Posterior vena cava (tissue), 2 donors: ENCODE measurements at places on chromosomes 13 and 19.
A peak's percentile ranks its signal among the peaks of the same experiment; 100 is the strongest.

GRCh38 chr13:110396913-110397381, 89.9 kb downstream of the COL4A2 start:
- DNase-seq, result peak; percentile 97

- no peak for DNase-seq
These were observed 160.1 kb downstream of the KDM4B start for GRCh38 chr19:5128936-5129389.

GRCh38 chr13:70043685-70044084, 63.9 kb upstream of the ATXN8OS start:
- DNase-seq, result no peak

GRCh38 chr19:29873024-29873800, 61.4 kb downstream of the CCNE1 start:
- DNase-seq, result peak; percentile 90

- no peak for DNase-seq
These were observed 7.2 kb downstream of the RNU6-9 start for GRCh38 chr19:900302-901111.

- DNase-seq, result peak; percentile 86
These were observed 2.4 kb upstream of the RGL3 start for GRCh38 chr19:11421371-11422098.

DNA sequence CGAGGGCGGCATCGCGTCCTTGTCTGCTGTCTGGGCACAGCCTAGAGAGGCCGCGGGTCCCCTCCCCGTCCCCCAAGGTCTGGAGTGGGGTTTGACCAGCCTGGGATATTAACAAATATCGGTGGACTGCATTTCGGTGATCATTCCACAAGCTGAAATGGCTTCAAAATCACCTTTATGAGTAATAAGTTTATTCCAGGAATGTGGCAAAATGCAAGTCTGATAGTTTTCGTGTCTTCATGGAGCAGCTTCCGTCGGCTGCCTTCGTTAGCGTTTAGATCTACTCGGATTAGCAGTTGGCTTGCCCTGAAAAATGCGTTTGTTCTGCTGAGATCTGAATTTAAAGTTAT, 1.1 kb upstream of the GJA3 start:
- DNase-seq, result no peak

GRCh38 chr19:51986309-51987291, at the start of gene ZNF350:
Gene ZNF350, minus strand, starts transcription at chr19:51986840. Its CDS starts 12,480 bp downstream, at chr19:51974360.
- peak; percentile 96 for DNase-seq

- DNase-seq, result no peak
These were observed 9.0 kb upstream of the USP29 start for GRCh38 chr19:57110592-57111328.

- DNase-seq, result peak; percentile 80
These were observed 1418.4 kb downstream of the UQCRFS1 start for GRCh38 chr19:27794494-27795042.

GRCh38 chr13:39935155-39935554, 279.7 kb downstream of the COG6 start:
- no peak for DNase-seq

DNA sequence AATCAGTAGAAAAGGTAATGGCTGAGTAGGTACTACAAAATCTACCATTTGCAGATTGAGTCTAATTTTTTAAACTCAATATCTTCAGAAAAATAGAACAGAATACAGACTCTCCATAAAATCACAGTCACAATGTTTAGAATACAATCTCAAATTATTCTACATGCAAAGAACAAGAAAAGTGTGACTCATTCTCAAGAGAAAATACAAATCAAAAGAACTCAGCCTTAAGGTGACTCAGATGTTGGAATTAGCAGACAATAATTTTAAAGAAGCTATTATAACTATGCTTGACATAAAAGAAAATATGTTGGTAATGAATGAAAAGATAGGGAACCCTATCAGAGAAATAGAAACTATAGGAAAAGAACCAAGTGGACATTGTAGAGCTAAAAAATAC, 78.9 kb downstream of the RXFP2 start:
- no peak for DNase-seq

DNA sequence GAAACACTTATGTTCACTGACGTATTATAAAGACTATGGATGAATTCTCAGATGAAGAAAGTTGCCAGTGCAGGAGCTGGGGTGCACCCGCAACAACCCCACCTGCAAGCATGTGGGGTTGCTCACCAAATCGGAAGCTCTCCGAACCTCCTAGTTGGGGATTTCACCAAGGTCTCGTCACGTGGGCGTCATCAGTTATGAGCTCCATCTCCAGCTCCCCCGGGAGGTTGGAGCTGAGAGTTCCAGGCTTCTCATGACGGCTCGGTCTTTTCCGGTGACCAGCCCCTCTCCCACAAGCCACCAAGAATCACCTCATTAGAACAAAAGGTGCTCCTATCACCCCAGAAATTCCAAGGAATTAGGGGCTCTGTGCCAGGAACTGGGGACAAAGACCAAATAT, 46.1 kb upstream of the TUBGCP3 start:
- DNase-seq, result no peak

DNA sequence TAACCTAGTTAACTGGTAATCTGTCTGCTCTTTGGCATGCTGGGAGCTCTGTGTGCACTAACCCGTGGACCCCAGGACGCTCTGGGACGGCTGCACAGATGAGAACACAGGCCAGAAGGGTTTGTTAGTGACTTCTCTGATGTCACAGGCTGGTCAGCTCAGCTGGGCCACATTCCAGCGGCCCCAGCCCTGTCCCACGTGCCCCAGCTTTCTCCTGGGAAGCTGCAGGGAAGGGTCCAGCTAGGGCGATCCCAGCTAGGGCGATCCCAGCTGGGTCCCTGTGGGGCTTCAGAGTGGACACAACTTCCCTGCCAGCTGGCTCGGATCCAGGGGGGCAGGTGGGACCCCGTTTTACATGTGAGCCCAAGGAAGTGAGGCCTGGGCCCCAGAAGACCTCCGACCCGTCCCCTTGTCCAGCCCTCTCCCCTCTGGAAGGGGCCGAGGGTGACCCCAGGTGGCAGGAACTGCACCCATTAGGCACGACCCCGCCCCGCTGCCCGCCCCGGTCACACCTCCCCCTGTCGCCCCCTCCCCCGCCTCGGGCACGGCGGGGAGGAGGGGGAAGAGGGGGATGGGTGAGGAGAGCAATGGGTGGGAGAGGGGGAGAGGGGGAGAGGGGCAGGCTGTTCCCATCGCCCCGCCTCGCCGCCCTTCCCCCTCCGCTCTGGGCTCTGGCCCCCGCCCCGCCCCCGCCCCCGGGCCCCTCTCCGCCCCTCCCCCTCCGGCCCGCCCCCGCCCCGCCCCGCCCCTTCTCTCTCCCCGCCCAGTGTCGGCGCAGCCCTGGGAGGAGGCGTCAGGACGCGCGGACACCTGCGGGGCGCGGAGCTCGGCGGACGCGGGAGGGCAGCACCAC, 75.2 kb upstream of the MCF2L start:
- DNase-seq, result peak; percentile 80

GRCh38 chr19:39083983-39084731, at the start of gene ACP7:
Gene ACP7, plus strand, starts transcription at chr19:39084368. Its CDS starts 902 bp downstream, at chr19:39085270.
- DNase-seq, result no peak

GRCh38 chr13:99501848-99502301, 603 bp downstream of the TM9SF2 start:
- no peak for DNase-seq

DNA sequence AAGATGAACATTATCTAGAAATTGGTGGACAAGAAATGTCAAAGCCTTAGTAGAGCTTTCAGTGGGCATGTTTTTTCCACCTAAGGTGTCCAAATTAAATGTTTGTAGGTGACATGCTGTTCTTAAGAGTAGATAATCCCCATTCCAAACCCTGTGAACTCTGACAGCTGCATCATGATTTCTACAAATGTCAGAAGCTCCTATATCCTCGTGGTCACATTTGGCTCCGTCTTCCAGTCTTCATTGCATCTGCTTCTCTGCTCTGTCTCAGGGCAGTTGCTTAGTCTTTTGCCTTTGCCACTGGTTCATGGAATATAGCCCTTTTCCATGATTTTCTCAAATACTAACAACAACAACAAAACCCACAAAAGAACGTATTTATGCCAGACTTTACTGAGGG, 234.5 kb downstream of the DLEU7 start:
- DNase-seq, result no peak

DNA sequence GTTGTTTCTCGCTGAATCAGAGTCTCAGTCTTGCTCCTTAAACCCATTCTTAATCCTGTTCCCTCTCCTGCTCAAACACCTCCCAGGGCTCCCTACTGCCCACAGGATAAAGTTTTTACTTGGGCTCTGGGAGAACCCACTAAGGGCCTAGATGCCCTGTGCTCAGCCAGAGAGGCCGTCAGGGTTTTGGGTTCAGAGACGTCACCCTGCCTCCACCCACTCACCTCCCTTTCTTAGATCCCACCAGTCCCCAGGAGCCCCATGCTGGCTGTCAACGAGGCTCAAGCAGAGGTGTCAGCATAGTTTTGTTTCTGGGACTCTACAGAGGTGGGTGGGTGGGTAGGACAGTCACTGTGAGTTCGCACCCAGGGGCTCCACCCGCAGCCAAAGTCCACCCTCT, 15.5 kb upstream of the CYP4F2 start:
- no peak for DNase-seq

- no peak for DNase-seq
These were observed 13.6 kb upstream of the ANGPTL8 start for GRCh38 chr19:11225815-11226214.

- DNase-seq, result peak; percentile 23
These were observed 208.2 kb downstream of the UQCRFS1 start for GRCh38 chr19:29004796-29005195.

- DNase-seq, result no peak
These were observed 406.6 kb downstream of the TSHZ3 start for GRCh38 chr19:30942636-30943035.

DNA sequence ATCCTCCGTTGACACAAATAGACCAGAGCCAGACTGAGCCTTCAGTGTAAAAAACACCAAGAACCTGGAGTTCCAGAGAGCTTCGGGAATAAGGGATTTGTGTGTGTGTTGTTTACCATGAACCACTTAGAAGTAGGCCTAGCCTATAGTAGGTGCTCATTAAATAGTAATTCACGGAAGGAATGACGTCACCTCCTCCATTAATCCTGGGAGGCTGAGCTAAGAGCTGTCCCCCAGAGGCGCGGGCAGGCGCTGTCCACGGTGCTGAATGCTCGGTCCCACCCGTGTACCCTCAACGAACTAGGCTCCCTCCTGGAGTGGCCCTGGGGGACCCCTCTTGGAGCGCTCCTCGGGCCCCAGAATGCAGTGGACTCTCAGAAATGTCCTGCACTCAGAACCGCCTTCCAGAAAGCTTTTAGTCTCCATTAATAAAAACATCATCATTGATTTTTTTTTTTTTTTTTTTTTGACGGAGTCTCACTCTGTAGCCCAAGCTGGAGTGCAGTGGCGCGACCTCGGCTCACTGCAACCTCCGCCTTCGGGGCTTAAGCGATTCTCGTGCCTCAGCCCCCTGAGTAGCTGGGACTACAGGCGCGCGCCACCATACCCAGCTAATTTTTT, 6.5 kb downstream of the UNC13A start:
- DNase-seq, result no peak
